Fibroblast of skin of left biceps (primary cell): ENCODE measurements at places on chromosomes 11 and 22.
A peak's percentile ranks its signal among the peaks of the same experiment; 100 is the strongest.

DNA sequence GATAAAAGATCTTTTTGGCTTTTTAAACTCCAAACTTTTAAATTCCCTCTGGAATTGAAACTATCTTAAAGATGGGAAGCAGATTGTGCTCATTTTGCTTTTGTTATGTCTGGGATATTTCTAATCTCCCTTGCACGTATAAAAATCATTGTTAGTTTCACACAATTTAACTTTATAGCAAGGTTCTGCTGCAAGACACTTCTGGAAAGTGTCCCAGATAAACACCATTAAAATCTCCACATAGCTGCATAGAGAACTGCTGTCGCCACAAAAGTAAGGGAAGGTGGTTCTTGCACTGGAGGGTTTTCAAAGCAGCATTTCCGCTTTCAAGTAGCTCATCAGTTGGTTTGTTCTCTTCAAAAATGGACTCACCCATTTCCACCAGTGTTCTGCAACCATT, 11.8 kb downstream of the PTS start:
- no peak for DNase-seq

DNA sequence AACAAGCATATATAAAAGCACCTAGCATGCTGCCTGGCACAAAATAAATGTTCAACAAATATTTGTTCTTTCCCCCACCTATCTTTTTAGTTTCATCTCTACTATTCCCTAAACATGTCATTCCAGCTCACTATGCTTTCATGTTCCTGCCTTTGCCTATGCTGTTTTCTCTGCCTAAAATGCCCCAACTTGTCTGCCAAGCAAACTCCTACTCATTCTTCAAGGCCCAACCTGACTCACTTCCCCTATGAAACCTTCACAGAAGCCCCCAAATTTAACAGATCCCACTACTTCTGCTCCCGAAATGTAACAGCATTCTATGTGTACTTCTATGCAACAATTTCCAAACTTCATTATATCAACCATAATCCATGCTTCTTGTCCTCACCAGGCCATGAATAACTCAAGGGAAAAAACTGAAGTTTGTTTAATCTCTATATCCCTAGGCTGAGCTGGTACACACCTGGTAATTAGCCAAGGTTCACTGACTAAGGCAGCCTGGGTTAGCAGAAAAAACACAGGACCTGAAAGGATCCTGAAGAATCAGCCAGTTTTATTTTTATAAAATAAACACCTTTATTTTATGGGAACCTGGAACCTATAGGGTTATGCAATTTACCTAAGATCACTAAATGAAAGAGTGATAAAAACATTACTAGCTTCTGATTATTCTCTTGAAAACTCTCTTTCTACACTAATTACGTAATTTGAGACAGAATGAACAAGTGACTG, 72.2 kb downstream of the PAK1 start:
- DNase-seq, result no peak

GRCh38 chr11:15871904-15872626, 484.3 kb downstream of the SOX6 start:
- DNase-seq, result no peak

DNA sequence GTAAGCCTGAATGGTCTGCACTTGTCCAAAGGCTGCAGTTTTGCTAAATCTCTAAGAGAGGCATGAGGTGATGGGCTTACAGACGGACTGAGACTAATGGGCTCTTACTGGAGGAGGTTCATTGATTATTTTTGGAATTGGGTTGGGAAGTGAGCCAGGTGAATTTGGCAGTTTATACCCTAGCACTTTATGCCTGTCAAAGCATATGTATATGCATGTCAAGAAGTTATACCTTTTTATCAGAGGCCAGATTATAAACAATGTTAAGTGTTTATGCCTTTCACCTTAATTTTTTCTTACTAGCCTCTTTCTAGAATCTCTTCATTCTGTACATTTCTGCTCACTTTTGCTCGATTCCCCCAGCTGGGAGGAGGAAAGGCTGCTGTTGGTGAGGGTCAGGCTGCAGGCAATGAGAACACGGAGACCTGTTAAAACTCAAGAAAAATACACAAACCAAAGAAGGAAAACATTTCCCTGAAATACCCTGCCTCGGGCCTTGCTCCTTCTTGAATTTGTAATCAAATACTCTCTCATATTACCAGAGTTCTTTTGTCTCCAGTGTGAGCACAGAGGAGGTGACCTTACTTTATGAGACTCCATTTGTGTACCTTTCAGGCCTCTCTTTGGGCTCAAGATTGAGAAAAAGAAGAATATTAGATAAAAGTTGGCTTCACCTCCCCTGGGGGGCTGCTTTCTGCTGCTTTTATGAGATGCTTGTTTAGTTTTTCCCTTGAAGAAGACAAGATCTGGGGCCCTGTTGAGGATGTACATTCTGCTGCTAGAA, 19.6 kb downstream of the NAT10 start:
- no peak for DNase-seq

GRCh38 chr11:63804259-63804658, 9.0 kb upstream of the SPINDOC start:
- no peak for DNase-seq

- DNase-seq, result no peak
Observed at GRCh38 chr11:114909866-114910265, 231.5 kb downstream of the NXPE2 start.

- DNase-seq, result no peak
Observed at GRCh38 chr22:29799217-29799680, 32.1 kb downstream of the UQCR10 start.

DNA sequence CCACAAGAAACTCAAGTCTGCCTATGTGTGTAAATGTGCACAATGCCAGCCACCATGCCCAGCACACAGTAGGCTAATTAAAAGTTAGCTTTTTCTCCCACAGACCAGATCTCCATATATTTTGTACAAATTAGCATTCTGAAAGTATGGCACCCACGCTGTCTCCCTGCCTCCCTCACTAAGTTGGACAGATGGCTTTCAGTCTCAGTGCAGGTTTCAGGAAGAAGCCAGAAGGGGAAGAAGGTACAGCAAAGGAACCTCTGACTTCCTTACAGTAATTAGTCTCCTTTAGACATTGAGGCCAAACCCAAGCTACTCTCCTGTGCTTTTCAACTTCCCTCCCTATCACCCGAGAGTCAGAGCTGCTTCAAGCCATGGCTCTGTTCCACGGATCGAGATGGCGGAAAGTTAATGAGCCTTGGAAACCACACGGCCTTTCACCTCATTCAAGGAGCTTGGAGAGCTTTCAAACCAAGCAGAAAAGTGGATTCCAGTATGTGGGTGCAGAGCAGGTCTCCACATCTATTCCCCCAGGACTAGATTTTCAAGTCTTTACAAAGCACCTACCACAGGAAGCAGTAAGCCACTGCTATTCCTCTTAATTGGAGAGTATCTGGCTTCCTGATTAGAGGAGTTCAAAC, 221.1 kb upstream of the NARS2 start:
- DNase-seq, result no peak

GRCh38 chr22:20590477-20591294, 83.3 kb downstream of the MED15 start:
- DNase-seq, result no peak

- no peak for DNase-seq
Observed at GRCh38 chr11:444396-445144, 2.8 kb upstream of the ANO9 start.

DNA sequence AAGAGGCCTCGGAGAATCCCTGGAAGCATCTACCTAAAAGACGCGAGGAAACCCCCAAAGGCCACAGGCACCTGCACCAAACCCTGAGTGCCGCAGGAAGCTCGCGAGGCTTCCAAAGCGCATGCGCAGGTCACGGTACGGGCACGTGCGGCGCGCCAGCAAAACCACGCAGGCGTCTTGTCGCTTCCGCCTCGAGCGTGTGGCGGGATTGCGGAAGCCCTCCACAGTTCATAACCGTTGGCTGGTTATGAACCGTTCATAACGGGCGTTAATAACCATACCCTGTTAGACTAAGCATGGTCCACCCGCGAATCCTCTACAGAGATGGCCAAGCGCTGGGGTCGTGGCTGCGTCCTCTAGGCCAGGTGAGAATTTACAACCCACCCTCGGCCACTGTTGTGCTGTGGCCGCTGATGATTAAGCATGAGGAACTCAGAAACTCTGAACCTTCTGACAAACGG, 46.4 kb downstream of the MORC2 start:
- peak; percentile 12 for DNase-seq

DNA sequence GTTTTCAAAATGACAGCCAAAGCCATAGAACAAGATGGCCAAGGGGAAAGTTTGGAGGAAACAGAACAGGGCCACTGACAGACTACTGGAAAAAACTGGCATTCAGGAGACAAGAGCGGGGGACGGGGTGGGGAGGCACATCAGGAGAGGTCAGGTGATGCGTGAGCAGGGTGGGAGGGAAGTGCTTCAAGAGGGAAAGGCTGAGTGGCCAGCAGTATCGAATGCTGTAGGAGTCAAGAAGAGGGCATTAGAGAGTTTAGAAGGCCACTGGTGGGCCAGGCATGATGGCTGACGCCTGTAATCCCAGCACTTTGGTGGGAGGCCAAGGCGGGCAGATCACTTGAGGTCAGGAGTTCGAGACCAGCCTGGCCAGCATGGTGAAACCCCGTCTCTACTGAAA, 8.2 kb downstream of the GTPBP1 start:
- no peak for DNase-seq

DNA sequence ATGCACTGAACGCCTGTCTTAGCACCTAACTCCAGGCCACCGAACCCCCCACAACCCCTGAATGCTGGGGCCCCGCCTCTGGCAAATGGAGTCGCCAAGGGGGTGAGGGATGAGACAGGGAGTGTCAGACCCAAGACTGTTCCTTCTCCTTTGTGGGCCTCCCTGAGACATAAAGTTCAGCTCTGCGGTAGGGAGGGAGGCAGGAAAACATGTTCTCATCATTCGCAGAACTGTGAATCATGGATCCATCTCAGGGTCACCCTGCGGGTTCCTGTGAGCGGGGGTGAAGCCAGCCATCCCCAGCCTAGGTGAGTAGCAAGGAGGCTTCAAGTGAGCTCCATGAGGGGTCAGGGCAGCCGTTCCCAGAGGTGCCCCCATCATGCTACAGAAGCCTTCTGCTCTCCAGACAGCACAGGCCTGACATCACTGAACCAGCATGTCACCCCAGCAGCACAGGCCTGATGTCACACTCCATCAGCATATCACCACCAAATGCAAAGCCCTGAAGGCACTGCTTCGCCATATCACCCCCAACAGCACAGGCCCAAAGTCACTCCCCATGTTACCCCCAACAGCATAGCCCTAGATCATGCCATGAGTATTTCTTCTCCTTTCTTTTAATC, 27.2 kb downstream of the TMPRSS6 start:
- DNase-seq, result no peak

GRCh38 chr11:14672635-14673034, 29.0 kb downstream of the PDE3B start:
- DNase-seq, result peak; percentile 1

GRCh38 chr11:30919389-30920152, 333.4 kb upstream of the MPPED2 start:
- no peak for DNase-seq

DNA sequence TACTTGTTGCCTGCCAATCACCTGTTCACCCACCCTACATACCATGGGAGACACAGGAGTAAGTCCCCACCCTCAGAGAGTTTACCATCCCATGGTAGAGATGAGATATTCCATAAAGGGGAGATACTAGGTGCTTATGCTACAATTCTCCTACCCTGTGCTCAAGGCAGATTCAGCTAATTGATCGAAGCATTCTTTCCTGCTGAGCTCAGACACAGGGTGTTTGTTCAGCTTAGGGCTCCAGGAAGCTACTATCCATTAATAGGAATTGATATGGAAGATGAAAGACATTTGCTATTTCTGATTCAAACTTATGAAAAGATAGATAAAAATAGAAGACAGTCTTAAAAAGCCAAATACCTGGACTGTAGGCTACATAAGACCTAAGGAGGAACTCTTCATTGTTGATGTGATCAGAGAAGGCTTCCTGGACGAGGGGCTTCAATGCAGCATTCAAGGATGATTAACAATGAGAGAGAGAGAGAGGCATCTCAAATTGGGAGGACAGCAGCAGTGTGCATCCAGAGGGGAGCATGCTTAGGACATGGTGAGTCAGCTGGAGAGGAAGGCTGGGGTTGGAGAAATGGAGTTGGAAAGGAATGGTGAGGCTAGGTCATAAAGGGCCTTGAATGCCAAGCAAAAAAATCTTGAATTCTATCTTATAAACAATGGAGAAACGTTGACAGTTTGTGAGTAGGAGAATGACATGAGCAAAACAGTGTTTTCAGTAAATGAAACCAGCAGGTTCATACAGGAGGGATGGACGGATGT, 15.0 kb downstream of the SYT13 start:
- no peak for DNase-seq

DNA sequence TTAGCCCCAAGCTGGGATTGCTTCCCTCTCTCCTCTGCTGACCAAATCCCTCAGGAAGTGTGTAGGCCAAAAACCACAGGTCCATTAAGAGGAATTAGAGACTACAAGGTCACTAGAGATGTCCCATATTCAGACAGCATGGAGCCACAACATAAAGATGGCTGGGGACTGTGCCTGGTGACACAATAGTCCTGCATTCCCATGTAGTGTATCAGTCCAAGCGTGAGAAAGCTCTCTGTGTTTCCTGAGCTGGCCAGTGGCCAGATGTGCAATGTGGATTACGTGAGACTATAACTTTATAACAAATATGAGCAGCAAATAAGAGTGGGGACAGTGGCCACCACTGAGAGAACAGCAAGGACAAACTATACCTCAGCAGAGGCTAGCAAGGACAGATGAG, 7.6 kb upstream of the MS4A10 start:
- peak; percentile 19 for DNase-seq

DNA sequence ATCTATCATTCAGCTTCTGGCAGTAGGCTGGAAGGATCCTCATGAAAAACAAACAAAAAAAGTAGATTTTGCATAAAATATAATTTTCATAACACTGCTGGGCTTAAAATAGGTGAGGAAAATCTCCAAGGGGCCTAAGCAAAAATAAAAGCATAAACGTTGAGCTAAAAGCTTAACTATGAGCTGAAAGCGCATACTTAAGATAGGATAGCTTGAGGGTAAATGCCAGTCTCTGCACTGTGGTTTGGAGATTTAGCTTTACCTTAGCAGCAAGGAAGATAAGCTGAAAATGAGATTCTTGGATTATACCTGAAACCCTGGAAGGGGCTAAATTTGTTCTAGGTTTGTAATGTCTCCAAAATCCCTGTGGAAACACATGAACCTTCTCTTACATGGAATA, 183.7 kb downstream of the GUCY1A2 start:
- DNase-seq, result no peak

DNA sequence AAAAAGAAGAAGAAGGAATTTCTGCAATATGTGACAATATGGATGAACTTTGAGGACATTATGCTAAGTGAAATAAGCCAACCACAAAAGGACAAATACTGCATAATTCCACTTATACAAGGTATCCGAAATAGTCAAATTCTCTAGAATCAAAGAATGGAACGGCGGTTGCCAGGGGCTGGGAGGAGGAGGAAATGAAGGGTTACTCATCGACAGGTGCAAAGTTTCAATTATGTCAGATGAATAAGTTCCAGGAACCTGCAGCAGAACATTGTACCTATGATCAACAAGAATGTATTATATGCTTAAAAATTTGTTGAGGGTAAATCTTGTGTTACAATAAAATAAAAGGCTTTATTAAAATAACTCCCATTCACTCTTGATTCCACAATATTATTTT, 49.0 kb downstream of the SC5D start:
- no peak for DNase-seq
